ENCODE measurements at places on chromosomes 13 and 19. TPM values are rescaled to one million over a fixed set of nuclear protein-coding genes. Genes with fewer than 3 reads are reported as not detected.

- no peaks in the 10 kb centered on the region for H3K27me3 ChIP-seq
- no peaks in the 10 kb centered on the region for H3K36me3 ChIP-seq
- no peaks in the 10 kb centered on the region for H3K4me1 ChIP-seq
- H3K4me3 ChIP-seq = no peak overlapping the region
- peak overlapping the region; percentile 29 for H3K27ac ChIP-seq
Observed at GRCh38 chr13:98349731-98350305, 172.7 kb upstream of the RNF113B start.

CYP2F1 gene
- not detected for total RNA-seq

- H3K4me1 ChIP-seq = no peaks in the 10 kb centered on the region
- no peak overlapping the region for H3K4me3 ChIP-seq
- H3K36me3 ChIP-seq = peaks cover 7% of the 10 kb centered on the region
- DNase-seq = no peak
Observed at GRCh38 chr13:50941146-50941545, 31.6 kb downstream of the RNASEH2B start.

ARL11 gene
- total RNA-seq = 0.12 TPM

GRCh38 chr13:48009284-48009683 is 8.2 kb upstream of the SUCLA2 start:
- DNase-seq = no peak
- H3K4me3 ChIP-seq = no peak overlapping the region
- H3K4me1 ChIP-seq = peaks cover 5% of the 10 kb centered on the region
- H3K27me3 ChIP-seq = no peaks in the 10 kb centered on the region

DNA sequence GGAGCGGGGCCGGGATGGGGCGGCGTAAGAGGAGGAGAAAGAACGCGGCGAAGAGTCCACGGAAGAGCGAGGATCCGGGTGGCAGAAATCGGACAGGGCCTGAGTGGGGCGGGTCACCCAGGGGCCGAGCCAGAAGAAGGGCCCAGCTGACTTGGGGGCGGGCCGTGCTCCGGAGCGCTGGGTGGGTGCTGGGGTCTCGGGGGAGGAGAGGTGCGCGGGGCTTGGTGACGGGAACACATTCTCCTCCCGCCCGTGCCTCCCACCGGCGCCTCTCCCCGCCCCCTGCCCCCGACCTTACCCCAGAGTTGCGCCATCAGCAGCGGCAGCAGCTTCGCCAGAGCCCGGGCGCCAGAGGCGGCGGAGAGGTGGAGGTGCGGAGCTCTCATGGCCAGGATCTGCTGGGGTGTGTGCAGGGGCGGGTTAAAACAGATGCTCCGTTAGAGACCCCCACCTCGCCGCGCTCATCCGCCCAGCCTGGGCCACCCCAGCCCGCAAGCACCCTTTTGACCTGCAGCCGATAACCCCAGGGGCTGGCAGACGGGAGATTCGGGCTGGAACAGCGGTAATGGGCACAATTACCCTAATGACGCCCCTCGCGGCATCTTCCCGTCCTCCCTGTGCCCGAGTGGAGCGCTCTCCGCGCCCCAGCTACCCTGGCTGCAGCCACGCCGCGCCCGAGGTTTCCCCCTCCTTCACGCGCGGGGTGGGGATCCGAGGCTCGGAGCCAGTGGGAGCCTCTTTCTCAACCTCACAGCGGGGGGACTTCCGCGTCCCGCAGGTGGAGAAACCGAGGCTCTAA is 565 bp downstream of the KLK10 start:
- no peak overlapping the region for H3K27ac ChIP-seq
- H3K4me1 ChIP-seq = peaks cover 16% of the 10 kb centered on the region
- no peaks in the 10 kb centered on the region for H3K36me3 ChIP-seq
- no peak for DNase-seq
- peak overlapping the region; percentile 49 for H3K4me3 ChIP-seq

- peaks cover 3% of the 10 kb centered on the region for H3K36me3 ChIP-seq
- peak; percentile 95 for DNase-seq
- H3K27ac ChIP-seq = peak within 1 kb of the TSS; percentile 86
- no peaks in the 10 kb centered on the region for H3K27me3 ChIP-seq
- H3K4me1 ChIP-seq = peaks cover 14% of the 10 kb centered on the region
Observed at GRCh38 chr19:49690656-49691242, at the start of gene CPT1C. Gene CPT1C (plus strand): TSS chr19:49691116. CDS start chr19:49692253, 1,137 bp downstream.

SSC5D gene
- total RNA-seq = not detected

LIPE gene
- 5.0 TPM for total RNA-seq

CKAP2 gene
- 224 TPM for total RNA-seq

DNA sequence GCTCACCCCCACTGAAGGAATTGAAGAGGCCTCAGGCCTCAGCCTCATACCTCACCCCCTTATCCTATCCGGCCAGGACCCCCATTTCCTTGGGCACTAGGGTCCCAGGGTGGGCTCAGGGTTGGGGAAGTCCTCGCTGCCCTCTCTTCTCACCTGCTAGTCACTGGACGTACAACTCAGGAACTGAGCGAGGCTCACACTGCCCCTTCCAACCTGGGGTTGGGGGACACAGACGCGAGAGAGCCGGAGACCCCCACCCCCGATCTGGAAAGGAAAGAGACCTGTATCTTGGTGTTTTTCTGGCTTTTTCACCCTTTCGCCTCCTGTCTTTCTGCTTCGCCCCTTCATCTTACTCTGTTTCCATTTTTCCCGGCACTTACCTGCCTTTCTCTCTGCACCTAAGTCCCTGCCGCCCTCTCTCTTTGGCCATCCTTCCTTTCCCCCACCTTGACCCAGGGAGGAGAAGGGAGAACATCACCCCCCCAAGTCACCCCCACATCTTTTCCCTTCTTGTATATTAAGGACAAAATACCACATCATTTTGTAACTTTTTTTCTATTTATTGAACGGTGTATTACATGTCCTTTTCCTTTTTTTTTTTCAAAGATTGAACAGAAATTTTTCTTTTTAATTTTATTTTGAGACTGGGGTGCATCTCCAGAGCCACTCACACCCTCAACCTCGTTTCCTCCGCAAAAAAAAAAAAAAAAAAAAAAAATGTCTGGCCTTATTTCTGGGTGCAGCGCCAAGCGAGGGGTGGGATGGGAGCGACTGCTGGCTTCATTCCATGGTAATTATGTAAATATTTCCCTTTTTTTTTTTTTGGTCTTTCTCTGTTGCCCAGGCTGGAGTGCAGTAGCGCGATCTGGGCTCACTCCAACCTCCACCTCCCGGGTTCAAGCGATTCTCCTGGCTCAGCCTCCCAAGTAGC is 36.6 kb downstream of the ZSWIM4 start:
- H3K4me1 ChIP-seq = no peaks in the 10 kb centered on the region
- no peak overlapping the region for H3K4me3 ChIP-seq
- no peak overlapping the region for H3K27ac ChIP-seq
- H3K36me3 ChIP-seq = no peaks in the 10 kb centered on the region
- no peak for DNase-seq

ERICH6B gene
- not detected for total RNA-seq

DNA sequence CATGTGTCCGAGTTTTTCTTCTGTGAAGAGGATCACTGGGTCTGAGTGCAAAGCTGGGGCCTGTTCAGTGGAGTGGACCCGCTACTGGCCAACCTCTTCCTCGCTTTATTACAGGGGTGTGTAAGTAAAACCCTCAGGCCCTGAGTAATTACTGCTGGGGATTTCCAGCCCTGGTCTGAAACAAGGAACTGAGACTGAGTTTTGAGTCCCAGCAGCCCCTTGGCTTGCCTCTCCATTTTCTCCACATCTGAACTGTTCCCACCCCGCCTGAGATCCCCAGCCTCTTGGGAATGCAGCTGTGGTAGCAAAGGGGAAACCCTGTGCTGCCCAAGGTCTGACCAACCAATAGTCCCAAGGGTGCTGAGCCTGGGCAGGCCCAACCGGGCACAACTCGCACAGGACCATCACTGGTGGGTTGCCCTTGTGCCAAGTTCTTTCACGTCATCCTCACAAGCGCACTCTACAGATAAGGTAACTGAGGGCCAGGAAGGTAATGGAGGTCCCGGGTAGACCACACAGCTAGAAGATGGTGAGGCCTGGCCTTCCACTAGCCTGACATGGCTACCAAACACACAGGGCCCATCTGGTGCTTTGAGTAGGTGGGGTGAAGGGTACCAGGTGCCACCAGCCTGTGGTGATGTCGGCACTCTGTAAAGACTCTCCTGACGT is 13.7 kb upstream of the SLC35E1 start:
- H3K27me3 ChIP-seq = no peaks in the 10 kb centered on the region
- H3K36me3 ChIP-seq = no peaks in the 10 kb centered on the region
- peaks cover 35% of the 10 kb centered on the region for H3K4me1 ChIP-seq
- no peak overlapping the region for H3K27ac ChIP-seq
- DNase-seq = no peak

MATK gene
- total RNA-seq = 2.8 TPM
